Stimulated activated CD8-positive, alpha-beta memory T cell treated with anti-CD3 and anti-CD28 coated beads, Interleukin-7, amount 100 ng/mL, for 24 hours (primary cell): ENCODE measurements at places on chromosomes 7 and 10.

DNA sequence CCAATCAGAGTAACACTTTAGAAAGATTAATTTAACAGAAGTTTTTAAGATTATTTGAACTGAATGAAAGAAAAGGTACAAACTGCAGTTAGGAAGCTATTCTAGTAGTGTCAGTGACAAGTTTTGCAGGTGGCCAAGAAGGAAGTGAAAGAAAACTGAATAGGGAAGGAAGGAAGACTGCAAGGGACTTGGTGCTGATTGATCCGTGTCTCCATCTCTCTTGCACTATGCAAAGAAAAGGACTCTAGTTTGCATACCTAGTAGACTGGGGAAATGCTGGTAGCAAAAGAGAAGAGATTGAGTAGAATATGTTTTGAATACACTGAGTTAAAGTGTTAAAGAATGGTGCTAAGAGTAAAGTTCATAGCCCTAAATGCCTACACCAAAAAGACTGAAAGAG lies 33.0 kb downstream of the OR6V1 start:
- DNase-seq: no peak

DNA sequence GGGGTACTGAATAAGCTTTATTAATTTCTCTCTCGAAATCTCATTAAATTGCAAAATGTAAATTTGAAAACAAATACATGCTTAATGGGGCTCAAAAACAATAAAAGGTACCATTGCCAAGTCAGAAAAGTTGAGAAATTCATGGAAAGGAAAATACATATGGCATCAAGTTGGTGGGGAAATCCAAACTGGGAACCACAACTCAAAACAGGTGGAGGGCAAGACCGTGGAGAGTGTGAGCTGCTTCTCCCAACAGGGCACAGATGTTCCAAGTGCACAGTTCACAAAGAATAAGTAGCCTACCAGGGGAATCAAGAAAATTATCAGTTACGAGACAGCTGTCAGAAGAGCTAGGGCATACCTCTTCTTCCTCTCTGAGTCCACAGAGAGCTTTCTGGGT lies 26.6 kb downstream of the MKX start:
- no peak for DNase-seq

GRCh38 chr7:30589111-30589510 lies 5.6 kb upstream of the GARS1 start:
- DNase-seq: no peak

DNA sequence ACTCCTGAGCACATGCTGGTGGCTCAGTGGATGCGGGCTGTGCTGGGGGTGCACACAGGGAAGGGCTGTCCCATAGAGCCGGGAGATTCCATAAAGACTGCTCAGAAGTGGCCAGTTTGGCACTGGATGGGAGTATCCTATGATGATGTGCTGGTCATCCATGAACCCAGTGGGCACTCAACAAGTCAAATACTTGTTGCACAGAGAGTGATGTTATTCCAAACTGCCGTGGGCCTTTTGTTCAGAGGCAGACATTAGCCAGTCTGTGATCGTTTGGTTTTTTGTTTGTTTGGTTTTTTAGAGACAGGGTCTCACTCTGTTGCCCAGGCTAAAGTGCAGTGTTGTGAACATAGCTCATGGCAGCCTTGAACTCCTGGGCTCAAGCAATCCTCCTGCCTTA lies 30.9 kb upstream of the SAMD8 start:
- no peak for DNase-seq

DNA sequence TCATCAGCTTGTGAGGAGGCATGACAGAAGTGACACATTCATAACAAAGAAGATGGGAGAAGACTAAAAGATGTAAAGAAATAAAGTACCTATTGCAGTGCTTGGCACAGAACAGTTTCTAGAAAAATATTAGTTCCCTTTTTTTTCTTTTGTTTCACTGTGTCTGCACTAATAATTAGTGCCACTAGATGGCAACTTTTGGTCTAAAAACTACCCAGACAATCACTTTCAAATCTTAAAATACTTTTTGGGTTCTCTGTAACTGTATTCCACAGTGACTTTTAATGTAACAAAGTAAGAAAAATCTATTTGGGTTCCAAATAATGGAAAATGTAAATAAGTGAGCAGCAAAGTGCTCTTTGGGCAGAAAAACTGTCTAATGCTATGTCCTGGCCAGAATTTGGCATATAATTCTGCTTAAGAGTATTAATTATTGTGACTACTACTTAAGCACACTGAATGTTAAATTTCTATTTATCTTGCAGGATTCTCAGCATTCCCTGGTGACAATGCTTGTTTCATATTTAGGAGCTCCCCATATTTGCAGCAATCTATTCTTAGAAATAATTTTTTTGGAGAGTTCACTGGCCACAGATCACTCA lies 134.8 kb upstream of the KIF5B start:
- DNase-seq: no peak

DNA sequence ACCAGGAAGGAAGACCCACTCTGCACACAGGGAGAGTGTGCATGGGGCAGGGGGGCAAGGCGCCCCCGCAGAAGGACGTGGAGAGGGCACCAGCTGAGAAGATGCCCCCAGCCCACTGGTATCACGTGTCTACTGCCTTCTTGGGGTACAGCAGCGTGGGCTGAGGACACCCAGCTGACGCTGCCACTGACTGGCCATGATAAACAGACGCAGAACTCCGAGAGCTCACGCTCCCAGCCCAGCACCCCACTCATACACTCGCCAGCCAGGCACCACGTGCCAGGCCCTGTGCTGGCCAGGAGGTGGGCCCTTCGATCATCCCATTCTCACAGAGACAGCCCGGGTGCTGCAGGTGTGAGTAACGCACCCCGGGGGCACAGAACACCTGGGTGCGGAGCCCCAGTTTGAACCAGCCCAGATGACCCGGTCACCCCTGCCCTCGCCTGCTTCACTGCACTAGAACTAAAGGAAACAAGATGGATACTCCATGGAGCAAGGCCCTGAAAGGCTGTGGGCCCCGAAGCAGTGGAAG lies 199.8 kb downstream of the MAD1L1 start:
- DNase-seq: no peak

DNA sequence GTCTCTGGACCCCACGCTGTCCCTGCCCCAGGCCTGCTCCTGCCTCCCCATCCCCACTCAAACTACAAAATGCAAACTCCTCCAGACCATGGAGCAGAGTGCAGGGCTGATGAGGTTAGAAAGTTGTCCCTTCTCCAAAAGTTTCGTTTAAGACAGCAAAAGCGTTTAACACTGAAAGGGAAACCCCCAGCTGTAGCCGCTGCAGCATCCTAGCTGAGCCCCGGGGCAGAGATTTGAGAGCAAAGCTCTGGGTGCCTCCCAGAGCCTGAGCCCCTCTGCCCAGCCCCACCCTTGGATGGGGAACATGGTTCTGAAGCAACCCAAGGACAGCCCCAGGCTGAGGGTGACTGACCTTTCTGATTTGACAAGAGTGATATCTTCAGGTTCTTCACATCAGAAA lies 52.8 kb upstream of the ENO4 start:
- DNase-seq: no peak
